Osteocyte (in vitro differentiated cells): ENCODE measurements at places on chromosomes 13 and 19. TPM values are rescaled to one million over a fixed set of nuclear protein-coding genes. Genes with fewer than 3 reads are reported as not detected.

CDADC1 gene
- total RNA-seq, result 8.4 and 11.9 TPM in 2 replicates

DNA sequence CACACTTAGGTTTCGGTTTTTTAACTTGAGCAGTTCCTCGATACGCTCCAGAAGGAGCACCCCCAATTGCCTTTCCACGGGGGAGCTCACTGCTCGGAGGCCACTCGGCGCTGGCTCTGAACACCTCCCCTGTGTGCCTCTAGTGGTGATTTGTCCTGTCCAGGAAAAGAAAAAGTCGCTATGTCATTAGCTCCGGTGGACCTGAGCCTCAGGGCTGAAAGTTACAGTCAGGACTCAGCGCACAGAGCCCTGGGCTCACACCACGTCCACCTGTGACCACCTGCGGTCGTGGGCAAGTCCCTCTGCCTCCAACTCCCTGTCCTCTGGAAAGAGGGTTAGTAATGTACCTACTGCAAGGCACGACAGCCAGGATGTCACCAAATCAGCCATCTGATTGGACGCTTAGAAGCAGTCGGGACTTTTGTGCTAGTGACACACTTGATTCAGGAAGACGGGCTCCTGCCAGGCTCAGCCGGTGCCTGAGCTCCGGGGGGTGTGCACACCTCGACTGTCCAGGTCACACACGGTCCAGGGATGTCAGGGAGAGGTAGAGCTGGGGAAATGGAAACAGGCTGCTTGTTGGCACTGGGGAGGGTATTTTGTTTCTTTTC is 3.9 kb upstream of the TMPRSS9 start:
- H3K4me1 ChIP-seq, result no peaks in the 10 kb centered on the region
- no peak overlapping the region for H3K27ac ChIP-seq
- H3K4me3 ChIP-seq, result no peak overlapping the region
- no peaks in the 10 kb centered on the region for H3K36me3 ChIP-seq
- no peak for DNase-seq

DNA sequence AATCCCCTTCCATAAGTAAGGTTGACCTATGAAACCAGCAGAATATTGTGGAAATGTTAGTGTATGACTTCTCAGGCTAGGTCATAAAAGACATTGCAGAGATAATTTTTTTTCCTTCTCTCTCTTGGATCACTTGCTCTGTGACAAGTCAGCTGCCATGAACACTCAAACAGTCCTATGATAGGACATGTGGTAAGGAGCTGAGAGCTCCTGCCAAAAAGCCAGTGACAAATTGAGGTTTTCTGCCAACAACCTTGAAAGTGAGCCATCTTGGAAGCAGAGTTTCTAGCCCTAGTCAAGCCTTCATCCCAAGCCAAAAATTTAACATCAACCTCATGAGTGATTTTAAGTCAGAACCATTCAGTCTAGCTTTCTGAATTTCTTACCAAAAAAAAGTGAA is 270.9 kb upstream of the NBEA start:
- DNase-seq, result no peak
- H3K27me3 ChIP-seq, result peaks cover 2% of the 10 kb centered on the region
- H3K36me3 ChIP-seq, result no peaks in the 10 kb centered on the region

- H3K27me3 ChIP-seq, result peaks cover 16% of the 10 kb centered on the region
- DNase-seq, result no peak
- H3K36me3 ChIP-seq, result no peaks in the 10 kb centered on the region
- H3K4me3 ChIP-seq, result no peak overlapping the region
- H3K4me1 ChIP-seq, result peaks cover 2% of the 10 kb centered on the region
These were observed 111.6 kb downstream of the RNF17 start for GRCh38 chr13:24875566-24875965.

CLEC17A gene
- total RNA-seq, result not detected in 2 replicates

DNA sequence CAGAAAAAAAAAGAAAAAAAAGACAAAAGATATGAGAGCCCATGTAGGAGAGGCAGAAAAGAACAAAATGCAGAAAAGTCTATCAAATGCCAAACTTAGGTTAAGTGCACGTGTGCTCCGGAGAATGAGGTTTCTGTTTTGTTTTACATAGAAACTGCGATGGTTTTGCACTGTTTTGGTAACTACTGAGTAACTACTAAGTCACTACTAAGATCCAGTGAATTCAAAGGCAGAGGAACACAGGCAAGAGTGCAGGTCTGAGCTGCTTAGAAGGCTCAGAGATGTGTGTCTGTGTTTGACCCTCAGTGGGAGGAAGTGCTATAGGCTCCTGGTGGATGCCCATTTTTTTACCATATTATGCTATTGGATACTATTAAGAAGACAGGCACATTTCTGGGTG is 299.3 kb downstream of the NDFIP2 start:
- no peaks in the 10 kb centered on the region for H3K27me3 ChIP-seq
- H3K36me3 ChIP-seq, result no peaks in the 10 kb centered on the region
- DNase-seq, result no peak
- peak overlapping the region; percentile 32 for H3K27ac ChIP-seq
- peaks cover 50% of the 10 kb centered on the region for H3K4me1 ChIP-seq
- H3K4me3 ChIP-seq, result no peak overlapping the region

DNA sequence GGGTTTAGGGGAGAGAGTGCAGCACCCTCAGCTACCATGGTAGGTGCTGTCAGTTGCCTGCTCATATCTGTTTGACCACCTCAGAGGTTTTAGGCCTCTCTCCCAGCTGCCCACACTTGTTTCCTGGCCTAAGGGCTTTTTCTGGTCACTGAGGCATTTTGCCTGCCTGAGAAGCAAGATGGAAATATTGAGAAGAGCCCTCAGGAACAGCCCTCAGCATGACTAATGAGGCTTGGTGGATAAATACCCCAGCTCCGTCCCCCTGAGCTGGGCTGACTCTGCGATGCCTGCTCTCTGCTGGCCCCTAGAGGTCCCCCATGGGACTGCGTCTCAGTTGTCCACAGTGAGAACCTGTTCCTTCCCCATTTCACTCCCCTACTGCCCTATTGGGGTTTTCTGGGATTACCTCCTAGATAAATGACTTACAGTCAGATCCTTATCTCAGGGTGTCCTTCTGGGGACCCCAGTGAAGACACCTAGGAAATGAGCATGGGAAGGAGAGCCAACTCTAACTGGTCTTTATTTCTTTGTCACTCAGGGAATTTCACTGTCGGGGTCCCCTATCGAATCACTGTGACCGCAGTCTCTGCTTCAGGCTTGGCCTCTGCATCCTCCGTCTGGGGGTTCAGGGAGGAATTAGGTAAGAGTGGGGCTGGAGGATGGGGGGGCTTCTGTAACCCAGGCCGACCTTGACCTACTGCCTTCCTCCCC is 13.3 kb downstream of the PALM3 start:
- H3K27ac ChIP-seq, result no peak overlapping the region
- H3K4me1 ChIP-seq, result no peaks in the 10 kb centered on the region
- peaks cover 3% of the 10 kb centered on the region for H3K36me3 ChIP-seq
- DNase-seq, result no peak
- no peak overlapping the region for H3K4me3 ChIP-seq

DNA sequence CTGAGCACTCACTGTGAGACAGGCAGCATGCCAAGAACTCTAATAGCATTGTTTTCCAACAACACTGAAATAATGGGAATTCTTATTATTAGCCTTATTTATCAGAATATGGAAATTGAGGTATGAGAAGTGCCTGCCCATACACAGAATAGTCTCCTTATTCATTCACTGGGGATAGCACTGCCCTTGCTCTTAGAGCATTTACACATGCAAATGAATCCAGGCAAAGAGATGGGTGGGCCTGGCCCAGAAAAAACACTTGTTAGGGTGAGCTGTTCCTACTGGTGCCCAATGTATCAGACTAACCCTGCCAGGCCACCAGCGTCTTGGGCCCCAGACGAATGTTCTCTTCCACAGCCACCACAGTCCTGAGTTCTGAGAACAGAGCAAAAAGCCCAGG is 112.9 kb downstream of the TUBA3C start:
- no peaks in the 10 kb centered on the region for H3K27me3 ChIP-seq
- no peaks in the 10 kb centered on the region for H3K4me1 ChIP-seq
- no peak overlapping the region for H3K27ac ChIP-seq
- no peak overlapping the region for H3K4me3 ChIP-seq
- H3K36me3 ChIP-seq, result no peaks in the 10 kb centered on the region

DNA sequence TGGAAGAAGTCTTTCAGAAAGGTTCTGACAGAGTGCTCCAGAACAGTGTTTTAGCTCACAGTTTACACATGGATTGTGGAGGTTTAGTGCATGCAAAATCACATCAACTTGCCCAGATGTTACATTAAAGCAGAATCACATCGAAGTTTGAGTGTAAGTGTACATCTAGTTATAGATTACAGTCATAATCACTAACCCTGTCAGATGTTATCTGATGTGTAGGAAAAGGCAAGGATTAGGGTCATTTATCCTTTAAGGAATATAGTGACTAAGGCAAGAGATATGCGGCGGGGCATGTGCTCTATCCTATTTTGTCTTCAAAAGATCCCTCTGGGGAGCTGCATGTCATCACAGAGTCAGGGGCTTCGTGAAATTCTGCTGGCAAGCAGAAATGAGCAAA is 66.9 kb downstream of the CYSLTR2 start:
- no peaks in the 10 kb centered on the region for H3K4me1 ChIP-seq
- peaks cover 11% of the 10 kb centered on the region for H3K27me3 ChIP-seq
- no peak overlapping the region for H3K27ac ChIP-seq
- H3K4me3 ChIP-seq, result no peak overlapping the region
- DNase-seq, result no peak

EPN1 gene
- total RNA-seq, result 142 and 148 TPM in 2 replicates

DNA sequence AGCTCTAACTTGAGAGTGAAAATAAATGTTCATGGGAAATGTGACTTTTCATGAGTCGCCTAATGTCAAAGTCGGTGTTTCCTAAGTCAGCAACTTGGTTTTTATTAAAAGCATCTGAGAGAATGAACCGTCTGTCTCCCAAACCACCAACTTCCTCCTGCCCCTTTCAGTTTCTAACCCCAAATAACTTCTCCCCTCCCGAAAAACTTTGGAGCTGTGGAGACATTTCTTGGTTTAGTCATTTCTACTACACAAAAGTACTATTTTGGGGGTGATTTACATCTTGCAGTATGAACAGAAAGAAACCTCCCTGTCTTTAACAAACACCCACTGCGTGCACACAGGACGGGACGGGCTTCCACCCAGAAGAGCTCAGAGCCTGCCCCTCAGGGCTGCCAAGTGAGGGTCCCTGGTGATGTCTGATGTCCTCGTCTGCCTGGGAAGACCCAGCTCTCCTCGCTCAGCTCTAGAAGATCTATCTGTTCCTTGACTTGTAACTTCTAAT is 65.0 kb downstream of the RASA3 start:
- H3K36me3 ChIP-seq, result peaks cover 12% of the 10 kb centered on the region
- no peak for DNase-seq
- peak overlapping the region; percentile 88 for H3K27ac ChIP-seq
- H3K27me3 ChIP-seq, result no peaks in the 10 kb centered on the region
- H3K4me1 ChIP-seq, result peaks cover 77% of the 10 kb centered on the region
- peak overlapping the region; percentile 7 for H3K4me3 ChIP-seq

ARHGAP35 gene
- total RNA-seq, result 107 and 113 TPM in 2 replicates

CYP4F8 gene
- not detected in 2 replicates for total RNA-seq

DGKH gene
- 14.3 and 14.5 TPM in 2 replicates for total RNA-seq

ADGRE2 gene
- not detected in 2 replicates for total RNA-seq

POU4F1 gene
- total RNA-seq, result not detected in 2 replicates

ZNF112 gene
- 7.8 and 8.8 TPM in 2 replicates for total RNA-seq

DNA sequence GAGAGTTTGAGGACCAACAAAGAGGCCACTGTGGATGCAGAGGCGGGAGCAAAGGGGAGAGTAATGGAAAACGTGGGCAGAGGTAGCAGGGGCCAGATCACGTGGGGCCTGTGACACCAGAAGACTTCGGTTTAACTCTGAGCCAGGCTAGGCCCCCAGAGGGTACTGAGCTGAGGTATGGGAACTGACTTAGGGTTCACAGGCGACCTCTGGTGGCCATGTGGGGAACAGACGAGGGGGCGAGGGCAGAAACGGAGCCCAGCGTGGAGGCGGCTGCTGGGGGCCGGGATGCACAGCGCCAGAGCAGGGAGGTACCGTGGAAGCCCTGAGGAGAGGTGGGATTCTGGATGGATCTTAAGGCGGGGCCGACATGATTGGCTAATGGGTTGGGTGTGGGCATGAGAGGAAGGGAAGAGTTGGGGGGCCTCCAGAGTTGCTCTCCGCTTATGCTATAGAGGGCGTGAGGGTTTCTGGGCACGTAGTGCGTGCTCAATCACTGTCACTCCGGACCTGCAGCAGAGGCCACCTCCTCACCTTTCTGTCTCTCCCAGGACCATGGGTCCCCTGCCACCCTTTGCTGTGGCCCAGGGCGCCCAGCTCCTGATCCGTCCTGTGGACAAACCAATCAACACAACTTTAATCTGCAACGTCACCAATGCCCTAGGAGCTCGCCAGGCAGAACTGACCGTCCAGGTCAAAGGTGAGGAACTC is 13.7 kb downstream of the PVR start:
- peaks cover 7% of the 10 kb centered on the region for H3K4me1 ChIP-seq
- no peaks in the 10 kb centered on the region for H3K27me3 ChIP-seq

CDC42EP5 gene
- 72.4 and 85.4 TPM in 2 replicates for total RNA-seq

- H3K27me3 ChIP-seq, result no peaks in the 10 kb centered on the region
- H3K27ac ChIP-seq, result no peak overlapping the region
- H3K4me3 ChIP-seq, result no peak overlapping the region
- no peak for DNase-seq
- H3K4me1 ChIP-seq, result no peaks in the 10 kb centered on the region
These were observed 47.2 kb upstream of the ZNF737 start for GRCh38 chr19:20612711-20613316.
